NCI-H1436 (cell line): ENCODE measurements at places on chromosomes 1 and 21.

GRCh38 chr21:44331650-44332307 lies 7.4 kb downstream of the CFAP410 start:
- DNase-seq, result no peak

GRCh38 chr1:229087339-229087738 lies 183.6 kb upstream of the RAB4A start:
- no peak for DNase-seq

DNA sequence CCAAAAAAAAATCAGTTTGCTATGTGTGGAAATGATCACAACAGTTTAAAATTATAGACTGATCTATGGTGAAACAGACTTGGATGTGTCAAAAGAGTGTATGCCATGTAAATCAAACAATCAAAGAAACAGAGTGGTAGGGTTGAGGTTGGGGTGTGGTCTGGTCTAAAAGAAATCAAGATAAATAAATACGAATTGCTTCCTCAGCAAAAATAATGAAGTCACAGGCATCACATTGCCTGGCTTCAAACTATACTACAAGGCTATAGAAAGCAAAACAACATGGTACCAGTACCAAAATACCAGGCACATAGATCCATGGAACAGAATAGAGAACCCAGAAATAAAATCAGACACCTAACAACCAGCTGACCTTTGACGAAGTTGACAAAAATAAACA lies 1796.9 kb downstream of the NCAM2 start:
- DNase-seq, result no peak

GRCh38 chr1:221511797-221512196 lies 230.1 kb downstream of the DUSP10 start:
- DNase-seq, result no peak

GRCh38 chr1:53385276-53386225 lies 57.7 kb upstream of the LRP8 start:
- DNase-seq, result no peak
